Hepatocyte (in vitro differentiated cells): ENCODE measurements at places on chromosomes 4 and X.

DNA sequence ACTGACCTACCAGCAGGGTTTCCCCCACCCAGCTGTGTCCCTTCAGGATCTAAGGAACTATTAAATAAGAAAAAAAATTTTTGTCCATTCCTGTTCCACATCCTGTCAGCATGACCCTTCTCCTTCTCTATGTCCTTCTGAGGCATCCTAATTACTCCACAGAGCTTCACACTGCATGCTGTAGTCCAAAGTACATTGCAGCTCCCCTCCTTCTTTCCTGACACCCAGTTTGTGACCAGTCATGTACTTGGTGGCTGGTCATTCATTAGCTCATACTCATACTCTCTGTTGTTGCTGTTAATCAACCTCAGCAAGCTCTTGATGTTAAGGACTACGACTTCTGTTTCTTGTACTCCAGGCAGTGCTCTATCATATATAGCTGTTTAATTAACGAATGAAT lies 2.4 kb upstream of the EGF start:
- peak; percentile 52 for DNase-seq

DNA sequence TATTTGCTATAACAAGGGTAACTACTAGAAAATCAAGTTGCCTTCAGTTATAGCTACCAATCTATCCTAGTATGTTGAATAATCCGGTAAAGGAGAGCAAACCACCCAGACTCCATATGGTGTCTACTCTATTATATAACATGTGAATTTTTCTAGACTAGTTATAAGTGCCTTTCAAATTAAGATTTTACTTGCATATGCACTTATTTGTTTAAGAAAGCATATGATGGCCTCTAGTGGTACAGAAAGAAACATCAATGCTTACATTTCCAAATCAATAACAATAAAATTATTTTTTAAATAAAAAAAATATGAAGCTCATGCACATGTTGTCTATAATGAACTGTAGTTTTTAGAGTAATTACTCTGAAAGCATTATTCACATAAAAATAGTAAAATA lies 1516.4 kb upstream of the PABPC4L start:
- no peak for DNase-seq

GRCh38 chr4:68883870-68884269 lies 67.7 kb downstream of the UGT2A3 start:
- DNase-seq: peak; percentile 16

DNA sequence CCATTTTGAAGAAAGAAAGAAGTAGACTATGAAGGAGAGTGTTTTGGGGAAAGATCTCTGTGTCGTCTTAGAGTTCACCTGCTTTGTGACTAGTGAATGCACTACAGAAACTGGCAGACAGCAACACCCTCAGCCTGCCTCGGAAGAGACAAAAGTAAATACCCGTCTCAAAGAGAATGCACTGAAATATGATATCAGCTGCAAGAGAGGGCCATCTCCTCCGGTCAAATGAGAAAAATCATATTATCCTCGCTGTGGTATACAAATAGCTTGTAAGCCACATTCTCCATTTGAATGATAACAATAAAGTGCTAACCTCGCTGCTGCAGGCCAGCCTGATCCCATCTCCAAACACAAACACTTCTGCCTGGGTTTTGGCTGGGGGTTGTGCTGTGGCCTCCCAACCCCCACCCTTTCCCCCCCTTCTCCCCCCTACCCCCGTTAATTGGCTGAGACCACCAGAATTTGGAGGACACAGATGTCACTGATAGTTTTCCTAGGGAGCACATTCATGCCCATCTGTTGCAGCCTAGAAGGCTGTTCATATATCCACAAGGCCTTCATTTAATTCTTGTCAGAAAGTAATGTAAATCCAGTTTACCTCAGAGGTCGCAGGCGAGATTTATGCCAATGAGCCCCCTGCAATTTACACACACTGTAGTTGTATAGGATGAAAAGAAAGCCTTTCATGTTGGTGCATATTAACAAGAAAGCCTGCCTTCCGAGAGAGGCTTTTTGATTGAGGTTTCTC lies 46.3 kb downstream of the ALPK1 start:
- no peak for DNase-seq

- DNase-seq: peak; percentile 53
These were observed 57.5 kb upstream of the SORCS2 start for GRCh38 chr4:7134737-7135388.

DNA sequence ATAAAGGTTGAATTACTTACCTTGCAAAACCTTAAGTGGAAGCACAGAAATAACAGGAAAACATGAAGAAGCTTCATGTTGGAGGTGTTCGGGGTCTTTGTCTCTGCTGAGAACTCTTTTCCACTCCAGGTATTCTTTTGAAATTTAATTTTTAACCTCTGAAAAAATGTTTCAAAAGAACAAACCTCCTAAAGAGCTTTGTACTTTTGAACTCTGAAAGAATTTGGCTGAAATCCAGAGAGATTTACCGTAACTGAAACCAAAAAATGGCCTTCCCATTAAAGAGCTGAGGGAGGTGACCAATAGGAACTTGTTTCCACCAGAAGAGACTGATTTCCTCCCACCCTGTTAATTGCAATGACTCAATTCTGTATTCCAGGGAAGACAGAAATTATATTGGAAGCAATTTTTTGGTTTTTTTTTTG lies at the start of gene CFI:
CFI (minus strand) TSS at position 105 of the 425 bp plus-strand sequence; CDS start at position 77, 28 bp downstream.
- DNase-seq: peak; percentile 64

GRCh38 chr4:10740251-10740650 lies 55.7 kb upstream of the CLNK start:
- no peak for DNase-seq

DNA sequence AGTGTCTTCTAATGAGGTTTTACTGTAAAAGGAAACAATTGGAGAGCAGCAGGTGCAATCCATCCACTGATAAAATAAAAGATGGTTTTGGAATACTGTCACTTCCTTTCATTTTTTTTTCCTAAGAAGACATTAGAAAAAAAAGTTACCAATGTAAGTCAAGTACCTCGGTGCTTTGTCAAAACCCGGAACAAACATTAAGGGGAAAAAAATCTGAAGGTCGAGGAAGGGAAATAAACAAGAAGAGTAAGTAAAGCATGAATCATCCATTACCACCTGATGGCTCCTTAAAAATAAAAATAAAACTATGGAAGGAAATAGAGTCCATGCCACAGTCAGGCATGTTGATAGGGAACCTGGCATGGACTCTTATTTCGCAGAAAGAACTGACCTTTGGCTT lies 15.3 kb upstream of the XPNPEP2 start:
- no peak for DNase-seq

DNA sequence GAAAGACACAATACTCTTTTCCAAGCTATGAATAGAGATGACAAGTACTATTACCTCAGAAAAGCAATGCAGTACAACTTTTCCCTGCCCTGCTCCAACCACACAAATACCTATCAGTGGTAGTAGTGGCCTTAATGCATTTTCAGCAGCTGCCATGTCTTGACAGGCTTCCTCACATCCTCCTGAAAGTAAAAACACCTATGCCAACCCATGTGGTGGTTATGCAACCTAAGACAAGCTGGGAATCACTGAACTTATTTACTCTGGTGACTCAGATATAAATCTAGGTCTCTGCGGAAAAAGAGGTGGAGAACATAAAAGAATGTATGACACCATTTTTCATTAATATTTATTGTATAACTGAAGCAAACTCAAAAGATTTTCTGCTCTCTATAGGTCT lies 14.5 kb downstream of the WDFY3 start:
- DNase-seq: peak; percentile 32

GRCh38 chr4:123300222-123301039 lies 96.2 kb upstream of the SPRY1 start:
- no peak for DNase-seq

DNA sequence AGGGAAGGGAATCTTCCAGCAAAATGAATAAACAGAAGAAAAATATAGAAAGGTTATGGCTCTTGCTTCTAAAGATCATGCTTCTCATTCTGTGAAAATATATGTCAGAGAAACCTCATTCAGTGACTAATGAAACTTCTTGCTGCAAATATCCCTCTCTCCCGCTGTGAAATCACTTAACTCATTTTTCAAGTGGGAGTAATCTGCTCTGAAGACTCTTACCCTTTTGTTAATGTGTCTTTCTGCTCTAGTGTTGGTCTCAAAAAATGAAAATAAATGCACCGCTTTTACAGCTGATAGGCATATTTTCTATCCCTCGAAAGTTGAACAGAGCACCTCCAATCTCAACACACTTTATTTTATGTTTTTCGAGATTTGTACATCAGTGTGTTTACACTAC lies 252.3 kb downstream of the NLGN4X start:
- DNase-seq: no peak

- DNase-seq: no peak
These were observed 857.0 kb upstream of the HTR2C start for GRCh38 chrX:113726898-113727297.

- no peak for DNase-seq
These were observed 5.0 kb downstream of the GRK4 start for GRCh38 chr4:2968381-2968780.

DNA sequence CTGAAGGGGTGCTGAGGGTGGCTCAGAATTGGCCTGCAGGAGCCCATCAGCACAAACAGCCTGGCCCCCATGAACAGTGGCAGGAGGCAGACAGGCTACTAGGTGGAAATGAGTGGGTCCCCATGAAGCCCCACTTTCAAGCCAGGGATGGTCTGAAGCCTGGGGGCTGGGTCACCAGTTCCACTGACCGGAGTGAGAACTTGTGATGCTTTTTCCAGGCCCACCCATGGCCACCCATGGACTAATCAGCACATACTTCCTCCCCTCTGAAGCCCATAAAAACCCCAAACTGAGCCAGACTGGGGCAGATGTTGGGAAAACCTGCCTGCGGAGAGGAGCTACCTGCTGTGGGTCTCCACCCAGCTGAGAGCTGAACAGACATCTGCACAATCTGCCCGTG lies 284.1 kb downstream of the EVC2 start:
- DNase-seq: no peak

DNA sequence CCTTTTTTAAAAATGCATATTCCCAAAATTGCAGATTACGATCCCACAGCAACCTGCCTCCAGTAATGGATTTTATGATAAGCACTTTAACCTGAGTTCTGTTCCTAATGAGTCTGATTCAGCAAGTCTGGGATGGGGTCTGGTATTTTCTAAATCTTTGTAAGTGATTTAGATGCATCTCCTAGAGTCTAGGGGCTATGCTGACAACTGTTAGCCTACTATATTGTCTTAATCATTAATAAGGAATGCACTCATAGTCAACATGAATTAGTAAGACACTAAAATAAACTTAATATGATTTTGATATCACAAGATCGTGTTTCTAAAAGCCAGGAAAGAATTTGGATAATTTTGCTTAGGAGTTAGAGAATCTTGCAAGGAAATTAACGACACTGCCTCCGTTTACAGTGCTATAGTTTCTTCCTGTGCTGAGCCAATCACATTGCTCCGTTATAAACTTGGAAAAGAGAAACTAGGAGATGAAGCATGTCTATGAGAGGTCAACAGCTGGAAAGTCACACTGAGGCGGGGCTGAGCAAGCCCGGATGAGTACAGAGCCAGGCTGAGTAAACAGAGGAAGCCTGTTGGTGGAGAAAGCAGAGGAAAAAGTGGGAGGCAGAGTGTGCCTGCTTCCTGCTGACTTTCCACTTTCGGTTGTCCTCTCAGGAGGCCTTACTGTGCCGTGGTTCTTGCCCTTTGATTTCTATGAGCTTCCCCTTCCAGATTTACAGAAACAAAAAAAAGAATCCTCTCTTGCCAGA lies 5.4 kb downstream of the SCARB2 start:
- peak; percentile 87 for DNase-seq

GRCh38 chrX:129654652-129655546 lies at the start of gene APLN:
APLN (minus strand) TSS chrX:129654956; CDS start chrX:129654630, 326 bp downstream.
- DNase-seq: peak; percentile 60

- DNase-seq: no peak
These were observed 109.8 kb upstream of the ANXA3 start for GRCh38 chr4:78441756-78442155.

DNA sequence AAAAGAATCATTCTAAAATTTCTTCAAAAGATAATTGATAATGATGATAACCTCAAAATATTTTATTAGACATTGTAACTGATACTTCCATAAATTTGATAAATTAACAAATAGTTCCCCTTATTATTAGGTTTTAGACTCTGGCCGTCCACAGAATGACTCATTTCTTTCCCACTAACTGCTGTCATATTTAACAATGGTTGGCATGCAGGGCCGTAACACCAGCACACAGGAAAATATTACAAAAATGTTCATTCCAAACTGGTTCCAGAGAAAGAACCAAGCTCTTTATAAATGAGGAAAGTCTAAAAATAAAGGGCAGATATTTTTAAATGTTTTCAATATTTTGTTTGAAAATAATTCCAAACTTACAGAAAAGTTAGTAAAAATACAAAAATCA lies 28.2 kb downstream of the WDFY3 start:
- DNase-seq: no peak

- DNase-seq: peak; percentile 86
These were observed 1.4 kb downstream of the ZNF827 start for GRCh38 chr4:145936997-145937901.

DNA sequence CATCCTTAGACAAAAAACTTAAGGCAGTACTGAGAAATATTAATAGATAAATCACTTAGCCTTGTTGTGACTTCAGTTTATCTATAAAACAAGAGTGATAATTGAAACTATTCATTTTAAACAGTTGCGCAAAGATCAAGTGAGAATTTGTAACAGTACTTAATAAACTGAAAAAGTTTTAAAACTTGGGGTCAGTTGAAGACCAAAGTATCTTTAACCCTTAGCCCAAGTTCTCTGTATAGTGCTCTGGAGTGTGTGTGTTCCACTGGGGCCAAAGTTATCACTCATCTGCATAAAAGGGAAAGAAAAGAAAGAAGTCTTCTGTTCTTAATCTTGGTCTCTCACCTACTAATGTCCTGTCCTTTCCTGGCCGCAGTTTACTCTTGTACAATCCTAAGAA lies 11.3 kb downstream of the SMIM14 start:
- no peak for DNase-seq

GRCh38 chrX:28670074-28670473 lies 82.8 kb downstream of the IL1RAPL1 start:
- DNase-seq: no peak

DNA sequence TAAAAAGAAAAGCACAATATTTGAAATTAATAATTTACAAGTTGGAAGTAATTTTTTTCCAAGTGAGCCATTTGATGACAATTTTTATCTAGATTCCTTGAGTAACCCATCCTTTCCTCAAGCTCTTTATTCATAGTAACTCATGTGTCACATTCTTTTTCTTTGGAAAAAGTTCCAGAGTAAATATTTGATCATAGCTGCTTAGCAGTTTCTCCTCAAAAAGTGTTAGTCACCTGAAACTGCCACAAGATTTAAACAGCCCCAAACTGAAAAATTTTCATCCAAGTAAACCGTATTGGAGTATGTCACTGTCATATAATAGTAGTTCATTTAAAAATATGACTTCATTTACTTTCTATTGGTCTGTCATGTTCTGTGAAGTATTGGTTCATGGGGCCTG lies 94.6 kb upstream of the CASK start:
- DNase-seq: no peak

- DNase-seq: no peak
These were observed 474.3 kb upstream of the FTHL17 start for GRCh38 chrX:31546126-31546525.
